ENCODE measurements at places on chromosomes 1 and 21.

- DNase-seq, result no peak
These were observed at the start of gene BRINP2 for GRCh38 chr1:177170756-177171535. TSS of gene BRINP2 (plus strand) at chr1:177170958. CDS start at chr1:177229877, 58,919 bp downstream.

- DNase-seq, result no peak
These were observed 24.8 kb upstream of the ITPKB start for GRCh38 chr1:226763905-226764264.

- no peak for DNase-seq
These were observed 34.2 kb downstream of the CNN3 start for GRCh38 chr1:94892604-94893254.

DNA sequence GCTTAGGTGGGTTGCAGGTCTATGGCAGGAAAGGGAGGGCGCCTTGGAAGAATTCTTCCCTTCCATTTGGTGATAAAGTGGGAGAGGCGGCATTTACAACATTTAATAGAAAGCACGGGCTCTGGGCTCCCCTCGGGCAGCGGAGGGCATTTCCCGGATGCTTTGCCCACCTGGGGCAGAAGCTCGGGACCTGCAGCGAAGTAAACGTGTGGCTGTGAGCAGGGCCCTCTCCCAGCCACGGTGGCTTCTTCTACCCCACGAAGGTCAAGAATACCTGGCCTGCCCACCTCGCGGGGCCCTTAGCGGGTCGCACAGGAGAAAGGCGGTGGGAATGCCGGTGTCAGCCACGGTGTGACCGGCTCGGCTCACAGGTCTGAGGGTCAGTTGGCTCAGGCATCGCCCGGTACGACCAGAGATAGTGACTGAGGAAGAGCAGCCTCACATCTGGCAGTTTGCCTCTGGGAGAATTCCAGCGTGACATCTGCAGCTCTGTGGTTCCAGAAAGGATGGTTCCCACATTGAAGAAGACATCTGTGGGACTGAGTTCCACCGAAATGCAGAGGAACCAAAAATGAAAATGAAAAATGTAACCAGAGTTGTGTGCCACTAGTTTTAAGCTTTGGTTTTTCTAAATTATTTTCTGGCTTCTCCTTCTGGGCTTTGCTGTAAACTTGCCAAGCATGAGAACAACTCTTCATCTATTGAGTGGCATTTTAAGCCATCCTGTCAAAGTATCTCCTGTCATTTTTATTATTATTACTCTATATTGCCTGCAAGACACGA is 720 bp upstream of the F3 start:
- no peak for DNase-seq

DNA sequence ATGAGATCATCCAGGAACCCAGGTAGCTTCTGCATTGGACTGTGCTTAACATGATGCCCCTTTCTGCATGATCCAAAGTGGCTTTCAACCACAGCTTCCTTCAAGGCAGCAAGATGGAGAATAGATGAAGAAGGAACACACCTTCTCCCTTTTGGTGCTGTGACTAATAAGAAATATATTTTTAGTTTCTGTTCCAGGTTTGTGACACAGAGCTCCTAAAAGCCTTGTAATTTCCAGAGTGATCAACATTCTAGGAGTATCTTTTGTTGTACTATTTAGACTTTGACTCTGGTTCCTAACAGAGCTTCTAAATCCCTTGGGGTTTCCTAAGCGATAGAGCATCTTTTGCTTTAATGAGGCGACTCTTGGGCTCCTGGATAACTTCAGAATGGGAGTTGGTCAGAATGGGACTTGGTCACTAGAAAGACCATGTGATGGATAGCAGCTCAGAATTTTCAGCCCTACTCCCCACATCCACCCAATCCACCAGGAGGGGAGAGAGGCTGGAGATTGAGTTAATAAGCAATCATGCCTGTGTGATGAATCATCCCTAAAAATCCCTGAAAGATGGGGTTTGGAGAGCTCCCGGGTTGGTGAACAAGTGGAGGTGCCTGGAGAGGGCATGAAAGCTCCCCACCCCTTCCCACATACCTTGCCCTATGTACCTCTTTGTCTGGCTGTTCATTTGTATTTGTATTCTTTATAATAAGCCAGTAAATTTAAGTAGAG is 134.8 kb downstream of the FGGY start:
- DNase-seq, result no peak

DNA sequence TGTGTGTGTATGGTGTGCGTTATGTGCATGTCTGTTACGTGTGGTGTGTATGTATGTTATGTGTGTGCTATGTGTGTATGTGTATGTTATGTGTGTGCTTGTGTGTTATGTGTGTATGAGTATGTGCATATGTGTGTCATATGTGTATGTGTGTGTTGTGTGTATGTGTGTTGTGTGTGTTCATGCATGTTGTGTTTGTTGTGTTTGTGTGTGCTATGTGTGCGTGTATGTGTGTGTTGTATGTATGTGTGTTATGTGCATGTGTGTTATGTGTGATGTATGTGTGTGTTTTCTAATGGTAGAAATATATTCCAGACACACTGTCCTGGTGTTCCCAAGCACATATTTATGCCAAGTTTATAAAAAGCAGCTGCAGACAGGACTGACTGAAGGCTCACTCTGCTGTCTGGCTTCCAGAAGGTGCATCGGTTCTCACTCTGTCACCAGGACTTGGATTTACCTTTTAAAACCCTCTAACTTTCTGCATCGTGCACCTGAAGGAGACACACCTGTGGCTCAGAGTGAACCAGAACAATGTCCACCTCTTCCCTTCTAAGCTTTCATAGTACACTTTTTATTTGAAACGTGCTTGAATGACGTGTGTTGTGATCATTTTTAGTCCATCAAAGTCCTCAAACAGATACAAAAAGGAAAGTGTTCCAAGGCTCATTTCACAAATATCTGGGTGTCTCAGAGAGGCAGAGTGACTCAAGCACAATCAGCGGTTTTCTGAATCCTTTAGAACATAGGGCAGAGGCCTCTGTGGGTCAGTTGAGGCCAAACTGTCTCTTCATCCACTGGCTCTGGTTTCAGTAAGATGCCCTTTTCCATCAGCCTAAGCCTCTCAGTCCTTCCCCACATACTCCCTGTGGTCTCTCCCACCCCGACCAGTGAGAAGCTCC is 49.9 kb downstream of the TOMM20 start:
- no peak for DNase-seq

- no peak for DNase-seq
These were observed 22.0 kb downstream of the VPS26C start for GRCh38 chr21:37245151-37245550.

DNA sequence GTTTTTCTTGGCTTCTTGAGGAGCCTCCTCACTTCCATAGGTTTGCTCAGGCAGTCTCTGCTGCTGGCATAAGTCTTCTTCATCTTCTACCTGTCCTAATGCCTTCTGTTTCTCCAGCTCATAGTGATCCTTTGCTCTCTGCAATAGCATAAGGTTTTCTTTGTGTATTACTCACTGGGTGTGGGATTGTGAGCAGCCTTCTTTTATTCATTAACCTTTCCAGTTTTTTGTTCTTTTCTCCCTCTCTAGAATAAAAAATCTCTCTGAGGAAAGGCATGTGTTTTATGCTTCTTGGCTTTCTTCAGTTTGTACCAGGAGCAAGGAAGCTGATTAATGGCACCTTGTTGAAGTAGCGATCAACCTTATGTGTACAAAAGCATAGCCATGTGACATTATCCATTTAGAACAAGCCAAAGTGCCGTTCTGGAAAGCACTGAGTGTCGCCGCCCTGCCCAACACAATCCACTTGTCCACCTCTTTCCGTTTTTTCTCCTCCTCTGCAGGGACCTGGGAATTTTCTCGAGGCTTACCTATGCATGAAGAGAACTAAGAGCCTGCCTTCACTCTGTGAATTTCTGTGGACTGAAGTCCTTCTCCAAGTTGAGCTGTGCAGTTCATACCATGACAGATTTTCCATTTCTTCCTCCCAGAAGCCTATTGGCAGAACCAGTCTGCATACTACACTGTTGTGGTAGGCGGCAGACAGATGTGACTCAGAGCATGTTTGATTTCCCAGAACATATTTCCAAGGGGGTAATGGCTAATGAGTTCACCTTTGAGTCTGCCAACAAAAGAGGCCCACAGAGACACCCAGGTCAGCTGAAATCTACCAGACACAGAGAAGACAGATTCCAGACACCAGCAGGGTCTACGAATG is 39.0 kb downstream of the DPT start:
- DNase-seq, result no peak

GRCh38 chr21:15138490-15138889 is 73.7 kb upstream of the NRIP1 start:
- DNase-seq, result no peak

GRCh38 chr1:68758666-68759209 is 261.9 kb upstream of the DEPDC1 start:
- DNase-seq, result no peak

DNA sequence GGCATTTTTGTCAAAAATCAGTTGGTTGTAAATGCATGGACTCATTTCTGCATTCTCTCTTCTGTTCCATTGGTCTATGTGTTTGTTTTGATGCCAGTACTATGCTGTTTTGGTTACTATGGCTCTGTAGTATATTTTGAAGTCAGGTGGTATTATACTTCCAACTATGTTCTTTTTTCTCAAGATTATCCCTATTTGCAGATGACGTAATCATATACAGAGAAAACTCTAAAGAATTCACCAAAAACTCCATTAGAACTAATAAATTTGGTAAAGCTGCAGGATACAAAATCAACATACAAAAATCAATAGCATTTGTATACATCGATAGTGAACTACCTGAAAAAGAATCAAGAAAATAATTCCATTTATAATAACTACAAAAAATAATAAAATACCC is 253.1 kb upstream of the NEGR1 start:
- DNase-seq, result no peak

GRCh38 chr21:38831526-38832467 is 26.1 kb downstream of the ETS2 start:
- DNase-seq, result peak; percentile 53

GRCh38 chr1:32715901-32716311 is 13.3 kb upstream of the SYNC start:
- DNase-seq, result no peak

GRCh38 chr1:214777364-214777763 is 174.4 kb downstream of the CENPF start:
- no peak for DNase-seq

GRCh38 chr1:70041317-70042045 is 163.9 kb downstream of the LRRC40 start:
- no peak for DNase-seq

GRCh38 chr1:59317780-59318179 is 20.9 kb downstream of the FGGY start:
- no peak for DNase-seq

DNA sequence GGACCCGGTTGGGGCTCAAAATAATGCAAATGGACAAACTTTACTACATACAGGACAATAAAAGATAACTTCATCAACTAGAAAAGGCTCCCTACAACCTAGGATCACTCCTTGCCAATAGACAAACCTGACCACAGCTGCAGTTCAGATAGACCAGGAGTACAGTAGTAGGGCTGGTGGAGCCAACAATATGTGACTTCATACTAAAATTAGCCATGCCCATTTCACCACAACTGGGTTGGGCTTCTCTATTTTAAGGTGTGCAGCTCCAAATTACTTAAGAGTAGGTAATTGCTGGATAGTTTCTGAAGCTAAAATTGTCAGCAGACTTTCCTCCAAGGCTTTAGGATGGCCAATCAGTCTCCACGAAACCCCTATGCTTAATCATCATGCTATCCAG is 3.9 kb downstream of the DENND1B start:
- DNase-seq, result no peak

DNA sequence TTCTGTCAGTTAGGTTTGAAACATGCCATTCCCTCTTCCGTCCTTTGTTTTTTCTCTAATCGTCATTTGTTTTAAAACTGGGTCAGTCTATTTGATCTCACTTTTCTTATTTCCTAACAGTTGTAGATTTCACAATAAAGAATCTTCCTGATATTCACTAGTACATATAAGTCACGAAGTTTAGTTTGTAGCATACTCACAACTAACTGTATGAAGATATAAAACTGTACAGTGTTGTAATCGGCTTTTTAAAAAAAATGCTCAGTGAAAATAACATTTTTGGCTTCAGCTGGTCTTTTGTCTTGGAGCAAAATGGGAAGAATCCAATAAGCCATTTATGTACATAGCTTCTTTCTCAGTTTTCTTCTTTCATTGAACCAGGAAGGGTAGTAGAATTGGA is 78.3 kb downstream of the NCAM2 start:
- no peak for DNase-seq

GRCh38 chr1:183646776-183647175 is 6.3 kb downstream of the APOBEC4 start:
- no peak for DNase-seq

GRCh38 chr1:63112155-63112900 is 210.0 kb upstream of the FOXD3 start:
- no peak for DNase-seq

GRCh38 chr1:228463559-228464455 is 23.4 kb upstream of the RNF187 start:
- DNase-seq, result peak; percentile 44

DNA sequence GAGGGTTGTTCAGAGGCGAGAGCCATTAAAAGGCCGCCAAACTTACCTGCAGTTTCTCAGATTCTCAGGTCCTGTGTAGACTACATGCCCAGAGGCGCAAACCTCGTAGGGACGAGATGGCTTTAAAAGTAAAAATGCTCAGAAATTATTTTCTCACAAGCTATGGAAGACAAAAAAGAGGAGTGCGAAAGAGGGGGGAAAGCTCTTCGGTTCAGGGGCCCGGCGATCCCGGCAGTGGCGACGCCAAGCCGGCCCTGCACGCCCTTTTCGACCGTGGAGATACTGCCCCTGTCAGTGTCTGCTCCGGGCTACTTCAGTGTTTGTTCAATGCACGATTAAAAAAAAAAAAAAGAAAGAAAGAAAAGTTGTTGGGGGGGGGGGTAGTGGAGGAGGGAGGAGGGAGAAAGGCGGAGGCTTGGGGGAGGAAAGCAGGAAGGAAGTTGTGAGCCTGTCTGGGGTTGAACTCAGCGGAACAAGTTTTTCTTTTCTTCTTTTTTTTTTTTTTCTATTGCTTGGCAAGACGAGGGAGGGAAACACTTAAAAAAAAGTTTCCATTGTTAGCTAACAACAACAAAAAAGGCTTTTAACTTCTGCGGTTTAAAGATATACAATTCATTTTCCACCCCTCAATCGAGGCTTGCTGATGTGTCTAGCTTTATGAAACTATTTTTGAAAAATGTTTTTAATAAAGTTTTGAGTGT is at the start of gene ITPKB:
ITPKB (minus strand) TSS at position 288 of the 701 bp plus-strand sequence. CDS start 1,824 bp downstream, outside the sequence.
- DNase-seq, result peak; percentile 80

All from CD4-positive, alpha-beta T cell treated with Interleukin-15 for 4 hours (primary cell).